ENCODE measurements at places on chromosomes 13 and 19.
A peak's percentile ranks its signal among the peaks of the same experiment; 100 is the strongest.

DNA sequence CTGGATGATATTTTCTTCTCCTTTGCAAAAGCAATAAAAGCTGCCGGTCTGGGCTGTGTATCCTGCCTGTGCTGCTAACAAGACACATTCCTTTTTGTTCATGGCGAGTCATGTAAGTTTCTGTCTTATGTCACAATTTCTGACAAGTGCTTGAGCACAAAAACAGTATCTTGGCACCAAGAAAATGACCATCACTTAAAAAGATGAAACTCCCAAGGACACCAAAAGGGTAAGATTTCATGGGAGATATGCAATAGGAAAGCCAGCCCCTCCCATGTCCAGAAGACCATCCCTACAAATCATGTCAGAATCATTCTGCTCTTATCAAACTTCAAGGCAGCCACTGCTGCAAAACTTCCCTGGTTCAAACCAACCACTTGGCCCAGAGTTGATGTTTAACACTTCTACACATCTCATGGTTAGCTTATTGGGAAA lies 375.4 kb upstream of the ZNF507 start:
- no peak for DNase-seq

DNA sequence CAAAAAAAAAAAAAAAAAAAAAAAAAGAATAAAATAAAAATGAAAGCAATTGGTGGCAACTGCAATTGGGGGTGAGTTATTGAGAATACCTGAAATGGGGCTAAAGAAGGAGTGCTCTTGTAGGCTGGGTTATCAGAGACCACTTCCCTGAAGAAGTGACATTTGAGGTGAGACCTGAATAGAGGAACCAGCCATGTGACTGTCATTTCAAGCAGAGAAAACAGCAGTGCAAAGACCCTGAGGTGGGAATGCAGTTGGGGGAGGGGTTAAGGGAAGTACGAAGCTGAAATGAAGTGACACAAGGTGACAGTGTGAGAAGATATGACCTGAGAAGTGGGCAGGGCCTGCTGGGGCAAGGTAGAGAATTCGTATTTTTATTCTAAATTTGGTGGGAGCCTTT lies 4.3 kb upstream of the PALM3 start:
- no peak for DNase-seq

GRCh38 chr19:11465600-11465999 lies 15.2 kb downstream of the ELAVL3 start:
- no peak for DNase-seq

- no peak for DNase-seq
Measured at GRCh38 chr13:106696140-106696539, 128.2 kb upstream of the ARGLU1 start.

- no peak for DNase-seq
Measured at GRCh38 chr13:21733475-21734263, 62.8 kb downstream of the FGF9 start.

- no peak for DNase-seq
Measured at GRCh38 chr13:47639738-47640447, 361.2 kb downstream of the SUCLA2 start.

- DNase-seq: no peak
Measured at GRCh38 chr19:49837009-49837310, 14.0 kb upstream of the PTOV1 start.

DNA sequence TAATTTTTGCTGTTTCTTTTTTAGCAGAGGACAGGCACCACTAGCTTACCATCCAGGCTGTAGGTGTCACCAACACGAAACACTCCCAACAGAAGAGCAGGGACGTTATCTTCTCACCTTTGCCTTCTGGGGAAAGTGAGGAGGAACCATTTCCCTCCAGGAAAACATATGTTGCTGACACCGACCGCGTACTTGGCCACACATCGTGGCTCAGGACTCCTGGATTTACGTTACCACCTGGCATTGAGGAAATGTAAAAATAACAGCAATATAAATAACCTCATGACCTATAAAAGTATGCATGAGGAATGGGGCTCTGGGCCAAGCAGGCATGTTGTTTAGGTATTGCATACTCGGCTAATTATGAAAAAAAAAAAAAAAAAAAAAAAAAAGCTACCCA lies 525.1 kb downstream of the MYO16 start:
- DNase-seq: no peak

DNA sequence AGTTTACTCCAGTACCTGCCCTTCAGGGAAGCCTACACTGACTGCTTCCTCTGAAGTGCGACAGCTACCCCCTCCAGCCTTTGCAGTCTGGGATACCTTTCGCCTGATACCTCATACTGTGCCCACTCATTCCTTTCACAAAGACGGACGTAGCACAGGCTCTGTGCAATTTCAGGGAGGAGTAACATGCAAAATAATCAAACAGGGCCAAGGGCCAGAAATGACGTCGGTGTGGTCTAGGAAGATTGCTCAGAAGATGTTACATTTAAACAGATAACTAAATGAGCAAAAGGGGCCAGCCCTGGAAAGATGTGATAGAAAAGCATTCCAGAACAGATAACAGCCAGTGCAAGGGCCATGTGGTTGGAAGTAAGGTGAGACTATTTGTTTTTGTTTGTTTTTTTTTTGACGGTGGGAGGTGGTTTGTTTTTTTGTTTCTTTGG lies 6.6 kb upstream of the DDX39A start:
- DNase-seq: no peak

DNA sequence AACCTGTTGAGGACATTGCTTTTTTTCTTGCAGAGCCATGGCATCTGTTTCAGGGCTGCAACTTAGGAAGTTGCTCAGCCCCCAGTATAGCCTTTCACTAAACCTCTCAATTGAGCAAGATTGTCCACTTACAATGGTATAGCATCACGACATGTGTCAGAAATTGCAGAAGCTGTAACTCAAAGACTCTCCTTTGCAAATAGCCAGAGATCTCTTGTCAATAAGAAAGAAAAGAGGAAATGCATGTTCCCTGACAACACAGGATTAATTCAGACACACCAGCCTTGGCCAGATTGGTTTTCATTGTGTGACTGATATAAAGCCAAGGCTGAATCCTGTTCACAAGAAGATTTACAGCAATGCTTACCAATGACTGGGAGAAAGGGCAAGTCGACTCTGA lies 38.7 kb upstream of the CYSLTR2 start:
- DNase-seq: no peak

- DNase-seq: no peak
Measured at GRCh38 chr13:103945836-103946235, 879.6 kb upstream of the SLC10A2 start.

DNA sequence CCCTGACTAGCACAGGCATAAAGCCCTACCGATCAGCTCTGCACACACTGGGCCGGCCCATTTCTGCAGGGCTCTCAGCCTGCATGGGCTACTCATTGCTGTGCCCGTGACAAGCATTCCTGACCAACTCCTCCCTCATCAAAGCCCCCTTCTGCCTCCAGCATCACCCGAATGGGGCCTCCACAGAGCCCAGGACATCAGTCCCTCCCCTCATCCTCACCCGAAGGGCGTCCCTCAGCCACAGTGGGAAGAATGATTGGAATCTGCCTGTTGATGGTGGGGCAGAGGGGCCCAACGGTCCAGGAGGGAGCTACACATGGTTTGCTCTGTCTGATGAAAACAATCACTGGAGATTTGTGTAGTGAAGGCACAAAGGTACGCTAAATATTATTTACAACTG lies 43.8 kb downstream of the SERP2 start:
- DNase-seq: no peak

- no peak for DNase-seq
Measured at GRCh38 chr13:80586356-80586755, 245.4 kb upstream of the SPRY2 start.

DNA sequence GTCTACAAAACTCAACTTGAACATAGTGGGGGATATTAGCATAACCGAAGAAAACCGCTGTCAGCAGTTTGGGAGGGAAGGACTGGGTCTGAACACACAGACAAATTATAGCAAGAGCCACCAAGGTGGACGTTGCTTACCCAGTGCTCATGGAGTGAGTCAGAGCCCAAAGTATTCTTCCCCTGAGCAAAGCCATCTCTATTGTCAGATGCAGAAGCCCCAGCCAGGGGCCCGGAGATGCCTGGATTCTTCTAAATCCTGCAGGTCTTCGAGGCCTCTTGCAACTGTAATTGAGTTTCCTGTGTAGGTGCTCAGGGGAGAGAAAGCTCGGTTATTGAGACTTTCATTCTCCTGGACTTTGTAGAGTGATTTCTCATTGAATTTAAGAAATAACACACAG lies 384.5 kb downstream of the IRS2 start:
- no peak for DNase-seq

- DNase-seq: peak; percentile 76
Measured at GRCh38 chr19:16897029-16897855, 8.4 kb downstream of the F2RL3 start.

GRCh38 chr19:33689138-33689746 lies 67.5 kb downstream of the CHST8 start:
- no peak for DNase-seq

GRCh38 chr13:23579896-23580683 lies 9.9 kb downstream of the TNFRSF19 start:
- no peak for DNase-seq

GRCh38 chr19:14048443-14049153 lies 13.3 kb downstream of the PALM3 start:
- DNase-seq: peak; percentile 85

DNA sequence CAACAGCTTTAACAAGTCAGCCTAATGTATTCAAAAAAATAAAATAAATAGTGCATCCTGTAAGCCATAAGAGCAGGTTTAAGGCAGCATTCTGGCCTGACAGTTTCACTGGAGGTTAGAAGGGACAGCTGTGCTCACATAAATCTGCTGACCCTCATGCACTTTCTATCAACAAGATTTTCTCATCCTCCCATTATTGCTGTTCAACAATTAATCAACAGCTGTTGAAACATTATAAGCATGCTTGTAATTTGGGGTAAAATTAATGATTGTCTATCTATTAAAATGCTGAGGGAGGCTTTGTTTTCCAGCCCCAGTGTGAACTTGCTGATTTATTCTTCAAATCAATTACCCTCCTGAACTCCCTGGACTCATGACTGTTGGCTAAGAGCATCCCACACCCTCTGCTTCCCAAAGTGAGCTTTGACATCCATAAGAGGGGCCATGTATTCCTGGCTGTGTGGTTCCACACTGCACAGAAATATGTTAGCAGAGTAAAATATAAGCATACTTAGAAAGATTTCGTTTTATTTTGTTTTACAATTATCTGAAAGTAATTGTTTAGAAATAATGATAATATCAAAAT lies 492.4 kb downstream of the EFNB2 start:
- no peak for DNase-seq

GRCh38 chr19:19418555-19419260 lies 13.2 kb downstream of the GATAD2A start:
- DNase-seq: no peak

- no peak for DNase-seq
Measured at GRCh38 chr19:45659096-45659729, 8.8 kb upstream of the GIPR start.

DNA sequence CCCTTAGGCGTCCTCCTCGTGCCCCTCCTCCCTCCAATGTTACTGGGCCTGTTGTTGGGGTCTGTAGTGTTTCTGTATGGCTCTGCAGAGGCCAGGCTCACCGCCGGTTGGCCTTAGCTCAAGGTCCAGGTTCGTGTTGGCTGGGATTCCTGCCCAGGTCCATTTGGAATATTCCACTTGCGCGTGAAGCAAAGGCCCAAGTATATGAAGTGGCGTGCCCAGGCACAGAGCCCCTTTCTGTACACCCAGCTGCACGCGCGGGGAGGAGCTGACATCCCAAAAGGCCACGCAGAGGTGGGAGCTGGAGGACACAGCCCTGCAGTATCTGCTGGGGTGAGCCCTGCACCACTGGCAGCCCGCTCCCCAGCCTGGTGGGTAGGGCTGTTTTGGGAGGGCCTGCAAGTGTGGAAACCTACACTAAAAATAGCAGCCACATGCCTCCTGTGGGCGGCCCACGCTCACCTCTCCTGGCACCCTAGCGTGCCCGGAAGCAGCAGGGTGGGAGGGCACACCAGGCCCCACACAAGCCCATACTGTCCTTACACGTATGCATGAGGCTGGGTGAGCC lies 30.2 kb downstream of the CRTC1 start:
- no peak for DNase-seq

- DNase-seq: no peak
Measured at GRCh38 chr13:26486550-26486949, 70.9 kb upstream of the WASF3 start.

DNA sequence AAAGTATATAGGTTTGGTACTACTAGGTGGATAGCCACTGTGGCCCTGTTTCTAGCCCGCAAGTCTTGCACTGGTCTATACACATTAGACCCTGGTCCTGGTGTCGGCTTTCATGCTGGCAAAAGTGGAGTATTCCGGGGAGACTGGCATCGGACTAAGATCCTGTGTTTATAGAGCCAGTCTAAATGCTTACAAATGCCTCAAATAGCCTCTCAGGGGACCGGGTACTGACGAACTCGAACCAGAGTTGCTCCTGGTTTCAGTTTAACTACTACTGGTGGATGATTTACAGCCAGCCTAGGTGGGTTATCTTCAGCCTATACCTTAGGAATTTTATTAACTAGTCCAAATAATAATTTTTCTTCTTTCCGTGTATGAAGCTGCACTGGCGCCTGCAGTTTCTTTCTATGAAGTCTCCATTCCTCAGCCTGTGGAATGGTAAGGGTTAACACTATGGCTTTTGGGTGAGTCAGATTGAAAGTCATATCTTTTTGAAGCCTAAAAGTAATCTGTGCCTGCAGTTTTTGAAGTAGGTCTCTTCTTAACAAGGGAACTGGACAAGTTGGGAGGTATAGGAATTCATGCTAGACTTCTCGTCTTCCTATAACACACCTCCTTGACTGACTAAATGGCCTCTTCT lies 51.3 kb downstream of the OR10H4 start:
- DNase-seq: no peak

DNA sequence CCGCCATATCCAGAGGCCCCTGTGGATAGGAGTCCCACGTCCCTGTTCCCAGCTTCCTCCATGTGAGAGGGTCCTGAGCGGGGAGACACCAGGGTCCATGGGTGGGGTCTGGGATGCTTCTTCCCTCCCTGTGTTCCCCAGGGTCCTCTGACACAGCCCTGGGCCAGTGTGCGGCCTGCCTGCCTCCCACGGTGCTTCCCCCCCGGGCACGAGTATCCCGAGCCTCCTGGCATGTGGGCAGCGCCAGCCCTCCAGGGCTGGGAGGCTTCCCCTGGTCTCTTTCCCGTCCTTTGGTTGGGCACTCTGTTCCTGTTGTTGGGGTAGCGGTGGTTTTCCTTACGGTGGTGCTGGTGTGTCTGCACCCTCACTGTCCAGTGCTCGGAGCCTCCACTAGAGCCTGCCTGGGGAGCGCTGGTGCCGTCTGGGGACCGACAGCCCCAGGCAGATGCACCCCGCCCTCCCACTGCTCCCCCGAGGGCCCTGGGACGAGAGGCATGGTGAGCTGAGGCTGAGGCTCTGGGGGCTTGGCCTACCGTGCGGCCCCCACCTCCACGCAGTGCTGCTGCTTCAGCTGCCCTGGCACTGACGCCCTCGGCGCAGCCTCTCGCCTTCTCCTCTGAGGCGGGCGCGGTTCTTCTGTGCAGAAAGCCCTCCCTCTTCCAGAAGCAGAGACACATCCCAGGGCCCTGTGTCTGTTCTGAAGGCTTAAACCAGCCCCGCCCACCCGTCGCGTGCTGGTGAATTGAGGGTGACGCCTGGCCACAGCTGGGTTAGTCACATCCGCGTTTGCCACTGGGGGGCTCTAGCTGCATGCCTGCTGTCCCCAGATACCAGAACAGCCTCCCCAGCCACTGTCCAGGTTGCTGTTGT lies 27.9 kb downstream of the PLEKHJ1 start:
- no peak for DNase-seq
